ENCODE measurements at places on chromosomes 2 and 18. TPM values are rescaled to one million over a fixed set of nuclear protein-coding genes. Genes with fewer than 3 reads are reported as not detected.

Gene ANTXR1
- 98.2 TPM for total RNA-seq

Gene SERPINB5
- total RNA-seq, result 1.8 TPM

Gene SPHKAP
- total RNA-seq, result 0.26 TPM

Gene LINC00305
- not detected for total RNA-seq

Gene CERKL
- not detected for total RNA-seq

Gene RUFY4
- total RNA-seq, result not detected

Gene RNF152
- 10.0 TPM for total RNA-seq

Data from epithelial cell of alveolus of lung (primary cell).